ENCODE measurements at places on chromosomes 7 and 10. TPM values are rescaled to one million over a fixed set of nuclear protein-coding genes. Genes with fewer than 3 reads are reported as not detected.
A peak's percentile ranks its signal among the peaks of the same experiment; 100 is the strongest.

Gene TMEM270
- not detected for total RNA-seq

Gene C7orf57
- total RNA-seq = 0.26 TPM

Gene ITIH5
- total RNA-seq = 9.9 TPM

Gene SPAG6
- total RNA-seq = 0.26 TPM

GRCh38 chr7:74134117-74134620 is 40.0 kb upstream of the EIF4H start:
- H3K36me3 ChIP-seq = no peaks in the 10 kb centered on the region
- DNase-seq = peak; percentile 7
- H3K4me1 ChIP-seq = no peaks in the 10 kb centered on the region
- no peak overlapping the region for H3K4me3 ChIP-seq
- no peak overlapping the region for H3K27ac ChIP-seq

- H3K27ac ChIP-seq = no peak overlapping the region
- H3K4me3 ChIP-seq = no peak overlapping the region
- no peak for DNase-seq
- H3K36me3 ChIP-seq = no peaks in the 10 kb centered on the region
- H3K4me1 ChIP-seq = no peaks in the 10 kb centered on the region
Observed at GRCh38 chr10:57983281-57983791, 284.4 kb downstream of the IPMK start.

- no peaks in the 10 kb centered on the region for H3K4me1 ChIP-seq
- H3K4me3 ChIP-seq = no peak overlapping the region
- no peak for DNase-seq
- H3K27ac ChIP-seq = no peak overlapping the region
- no peaks in the 10 kb centered on the region for H3K27me3 ChIP-seq
Observed at GRCh38 chr10:44921506-44921905, 10.4 kb downstream of the TMEM72 start.

- no peak overlapping the region for H3K4me3 ChIP-seq
- H3K4me1 ChIP-seq = peaks cover 15% of the 10 kb centered on the region
Observed at GRCh38 chr10:28250782-28251181, 52.1 kb downstream of the MPP7 start.

- no peaks in the 10 kb centered on the region for H3K36me3 ChIP-seq
- H3K27ac ChIP-seq = peak overlapping the region; percentile 94
- no peak for DNase-seq
- peaks cover 71% of the 10 kb centered on the region for H3K4me1 ChIP-seq
- H3K27me3 ChIP-seq = no peaks in the 10 kb centered on the region
Observed at GRCh38 chr10:59903871-59904270, 2.5 kb downstream of the CCDC6 start.
